ENCODE measurements at places on chromosomes 2 and 18.

GRCh38 chr2:235725016-235725489, 231.2 kb downstream of the AGAP1 start:
- peak; percentile 11 for DNase-seq

- DNase-seq: peak; percentile 41
Observed at GRCh38 chr2:20400787-20401488, 45.9 kb upstream of the RHOB start.

DNA sequence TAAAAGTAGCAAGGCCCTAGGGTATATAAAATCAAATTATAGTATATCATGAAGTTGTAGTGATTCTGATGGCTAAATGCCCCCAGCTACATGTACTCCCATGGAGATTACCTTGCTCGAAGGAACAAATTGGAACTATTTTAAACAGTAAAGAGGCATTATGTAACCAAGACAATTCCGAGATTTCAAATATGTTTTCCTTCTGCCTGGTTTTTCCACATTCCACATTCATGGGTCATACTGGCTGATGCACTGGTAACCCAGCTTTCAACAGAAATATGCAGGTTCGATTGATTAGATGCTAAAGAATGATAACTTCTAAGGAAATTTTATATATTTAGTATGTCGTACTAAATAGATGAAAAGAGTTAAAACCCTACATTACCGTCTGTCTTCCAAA, 62.3 kb upstream of the MGAT4A start:
- no peak for DNase-seq

GRCh38 chr2:58730764-58731487, 489.8 kb upstream of the FANCL start:
- no peak for DNase-seq

- no peak for DNase-seq
Observed at GRCh38 chr2:26752656-26753055, 11.4 kb upstream of the SLC35F6 start.

GRCh38 chr2:99957332-99958133, 184.9 kb downstream of the AFF3 start:
- DNase-seq: no peak

GRCh38 chr2:100936070-100936741, 65.9 kb upstream of the RPL31 start:
- DNase-seq: no peak

DNA sequence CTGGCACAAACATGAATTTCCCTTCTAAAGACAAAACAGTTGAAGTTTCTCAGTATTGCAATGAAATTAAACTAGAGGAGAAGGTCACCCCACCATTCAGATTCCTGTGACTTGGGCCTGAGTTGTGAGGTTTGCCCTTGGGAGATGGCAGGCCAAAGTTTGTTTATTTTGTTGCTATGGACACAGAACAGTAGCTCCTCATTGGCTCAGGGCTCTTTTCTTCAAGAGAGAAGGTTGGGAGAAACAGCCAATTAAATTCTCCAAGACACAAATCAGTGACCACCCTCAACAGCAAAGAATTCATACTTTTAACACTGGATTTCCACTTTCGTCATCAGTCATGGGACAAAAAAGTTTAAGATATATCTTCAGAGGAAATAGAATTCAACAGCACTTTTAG, at the start of gene FLACC1:
FLACC1 (minus strand) TSS at position 125 of the 400 bp plus-strand sequence. CDS start 5,941 bp downstream, outside the sequence.
- peak; percentile 87 for DNase-seq

- no peak for DNase-seq
Observed at GRCh38 chr2:42764096-42764495, at the start of gene OXER1. Gene OXER1 (minus strand): TSS chr2:42764135. CDS start chr2:42764062, 73 bp downstream.

DNA sequence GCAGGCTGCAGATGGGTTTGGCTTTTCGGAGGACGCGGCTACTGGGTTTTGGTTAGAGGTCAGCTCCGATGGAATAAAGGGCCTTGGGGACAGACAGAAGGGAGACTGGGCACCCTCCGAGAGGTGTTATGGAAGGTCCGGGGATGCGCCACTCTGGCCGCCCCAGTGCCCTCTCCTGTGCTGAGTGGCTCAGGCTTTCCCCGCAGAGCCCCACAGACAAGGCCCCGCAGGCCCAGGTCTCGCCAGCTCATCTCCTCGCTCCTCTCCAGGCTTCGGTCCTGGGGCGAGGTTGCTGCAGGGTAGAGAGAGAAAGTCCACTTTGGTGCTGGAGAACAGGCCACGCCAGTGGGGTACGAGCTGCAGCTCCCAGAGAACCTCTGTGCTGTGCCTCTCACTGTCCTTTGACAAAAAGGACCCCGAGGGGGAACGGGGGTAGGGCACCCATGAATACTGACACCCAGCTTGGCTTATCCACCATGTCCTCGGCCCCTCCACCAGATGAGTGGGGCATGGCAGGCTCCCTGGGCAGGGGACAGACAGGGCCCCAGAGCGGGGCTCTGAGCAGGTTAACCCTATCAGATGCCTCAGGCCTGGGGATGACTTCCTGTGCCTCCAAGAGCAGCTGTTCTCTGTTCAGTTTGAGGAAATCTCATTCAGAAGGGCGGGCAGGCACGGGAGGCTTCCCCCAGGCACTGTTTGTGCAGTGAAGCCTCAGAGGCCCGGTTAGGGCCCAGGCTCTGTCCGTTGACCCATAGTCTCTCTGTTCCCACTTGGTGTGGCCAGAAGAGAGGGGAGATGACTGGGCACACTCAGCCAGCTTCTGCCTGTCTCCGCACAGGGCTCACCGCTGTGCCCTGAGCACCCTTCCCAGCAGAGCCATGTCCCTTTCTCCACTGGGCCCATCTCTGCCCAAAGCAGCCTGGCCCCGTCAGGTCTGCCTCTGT, 15.7 kb upstream of the CNNM3 start:
- DNase-seq: no peak

DNA sequence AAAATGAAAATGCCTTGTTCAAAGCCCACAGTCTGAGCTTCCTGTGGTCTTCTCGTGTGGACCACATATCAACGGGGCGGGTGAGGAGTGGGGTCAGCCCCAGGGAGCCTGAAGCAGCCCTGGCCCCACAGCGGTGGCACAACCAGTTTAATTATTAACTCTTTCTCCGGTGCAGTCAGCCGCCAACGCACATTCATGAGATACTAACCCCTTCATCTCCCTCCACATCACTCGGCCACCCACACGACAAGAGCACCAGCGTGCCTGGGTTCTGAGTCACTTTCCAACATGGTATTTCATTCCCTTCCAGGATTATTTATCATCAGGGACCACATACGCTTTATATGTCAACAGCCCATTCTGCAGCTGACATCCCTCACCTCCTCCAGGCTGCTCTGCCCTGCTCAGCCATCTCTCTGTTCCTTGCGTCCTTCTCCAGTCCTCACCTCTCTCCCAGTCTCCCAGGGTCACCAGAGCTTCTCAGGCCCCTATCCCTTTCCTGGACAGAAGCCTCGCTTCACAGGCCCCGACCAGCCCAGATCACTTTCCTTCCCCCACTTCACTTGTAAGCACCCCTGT, 48.0 kb upstream of the ID2 start:
- no peak for DNase-seq

GRCh38 chr2:16011621-16011960, 71.2 kb downstream of the MYCN start:
- no peak for DNase-seq

DNA sequence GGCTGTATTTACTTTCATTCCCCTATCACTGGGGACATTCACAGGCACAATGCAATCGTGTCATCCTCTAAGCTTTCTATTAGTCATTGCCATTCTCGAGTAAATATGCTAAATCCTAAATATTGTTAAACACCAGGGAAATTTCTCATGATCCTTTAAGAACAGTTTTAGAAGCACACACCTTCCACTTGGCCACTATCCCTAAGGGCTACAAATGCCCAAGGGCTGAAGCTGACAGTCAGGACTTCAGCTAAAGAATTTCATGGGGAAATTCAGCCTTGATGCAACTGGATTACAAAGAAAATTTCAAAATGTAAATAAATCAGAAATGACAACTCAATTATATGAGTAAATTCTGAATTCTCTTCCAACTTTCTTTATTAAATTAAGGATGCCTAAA, 163.1 kb upstream of the PID1 start:
- no peak for DNase-seq

- no peak for DNase-seq
Observed at GRCh38 chr18:41809652-41810051, 145.4 kb upstream of the PIK3C3 start.
